Fibroblast of lung (primary cell): ENCODE measurements at places on chromosomes 2 and 18. TPM values are rescaled to one million over a fixed set of nuclear protein-coding genes. Genes with fewer than 3 reads are reported as not detected.

ORC2 gene
- total RNA-seq = 13.6 and 13.9 TPM in 2 replicates

ADGRF3 gene
- total RNA-seq = under 0.01 TPM in 1 of 2 replicates, not detected in the other

CYS1 gene
- 1.5 and 5.1 TPM in 2 replicates for total RNA-seq

MYL1 gene
- not detected in 2 replicates for total RNA-seq

MAP2 gene
- total RNA-seq = 15.7 and 51.0 TPM in 2 replicates

PARD3B gene
- 14.9 and 20.6 TPM in 2 replicates for total RNA-seq

COLEC11 gene
- 0.77 and 0.83 TPM in 2 replicates for total RNA-seq

ZC3H6 gene
- 4.4 and 6.6 TPM in 2 replicates for total RNA-seq

DNA sequence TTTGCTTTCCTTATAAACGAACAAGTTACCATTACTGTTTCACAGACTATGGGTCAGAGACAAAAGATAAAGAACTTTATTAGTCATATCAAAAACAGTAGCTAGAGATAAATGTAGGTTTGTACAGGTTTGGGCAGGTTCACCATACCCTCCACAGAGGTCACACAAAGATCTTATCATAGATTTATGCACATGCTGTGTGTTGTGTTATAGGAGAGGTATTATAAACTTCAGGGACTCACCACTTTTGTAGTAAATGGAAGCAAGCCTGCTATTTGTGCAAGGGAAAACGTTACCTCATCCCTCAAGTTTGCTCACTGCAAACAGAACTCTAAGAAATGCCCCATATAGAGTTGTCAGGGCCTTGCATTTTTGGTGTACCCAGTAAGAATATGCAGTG, 584.5 kb upstream of the LRRTM1 start:
- DNase-seq = no peak

DNA sequence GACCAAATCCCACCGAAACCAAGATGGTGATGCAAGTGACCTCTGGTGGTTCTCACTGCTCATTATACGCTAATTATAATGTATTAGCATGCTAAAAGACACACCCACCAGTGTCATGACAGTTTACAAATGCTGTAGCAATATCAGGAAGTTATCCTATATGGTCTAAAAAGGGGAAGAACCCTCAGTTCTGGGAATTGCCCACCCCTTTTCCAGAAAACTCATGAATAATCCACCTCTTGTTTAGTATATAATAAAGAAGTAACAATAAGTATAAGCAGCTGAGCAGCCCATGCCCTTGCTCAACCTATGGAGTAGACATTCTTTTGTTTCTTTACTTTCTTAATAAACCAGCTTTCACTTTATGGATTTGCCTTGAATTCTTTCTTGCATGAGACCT, 31.0 kb upstream of the FMNL2 start:
- DNase-seq = no peak

DNA sequence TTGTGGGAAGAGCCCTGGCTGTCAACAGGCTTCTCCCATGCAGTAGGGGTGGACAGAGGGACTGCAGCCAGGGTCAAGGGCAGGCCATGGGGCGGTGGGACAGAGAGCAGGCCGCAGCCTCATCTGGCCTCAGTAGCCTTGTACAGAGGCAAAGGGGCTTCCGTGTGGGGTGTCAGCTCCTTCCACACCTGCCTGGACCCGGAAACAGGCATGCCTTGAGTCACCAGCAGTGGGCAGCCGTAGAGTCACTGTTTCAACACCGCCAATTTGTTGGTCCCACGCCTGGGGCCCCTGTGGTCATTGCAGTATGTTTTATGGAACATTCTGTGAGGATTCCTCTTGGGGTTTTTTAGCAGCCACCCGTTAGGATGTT, 173.0 kb downstream of the SMAD7 start:
- DNase-seq = peak; percentile 28

GRCh38 chr2:218003981-218004419, 1.2 kb upstream of the TNS1 start:
- DNase-seq = peak; percentile 98

- no peak for DNase-seq
Observed at GRCh38 chr2:135052997-135053474, 944 bp downstream of the RAB3GAP1 start.

GRCh38 chr18:74870950-74871349, 273.3 kb downstream of the ZNF407 start:
- no peak for DNase-seq

DNA sequence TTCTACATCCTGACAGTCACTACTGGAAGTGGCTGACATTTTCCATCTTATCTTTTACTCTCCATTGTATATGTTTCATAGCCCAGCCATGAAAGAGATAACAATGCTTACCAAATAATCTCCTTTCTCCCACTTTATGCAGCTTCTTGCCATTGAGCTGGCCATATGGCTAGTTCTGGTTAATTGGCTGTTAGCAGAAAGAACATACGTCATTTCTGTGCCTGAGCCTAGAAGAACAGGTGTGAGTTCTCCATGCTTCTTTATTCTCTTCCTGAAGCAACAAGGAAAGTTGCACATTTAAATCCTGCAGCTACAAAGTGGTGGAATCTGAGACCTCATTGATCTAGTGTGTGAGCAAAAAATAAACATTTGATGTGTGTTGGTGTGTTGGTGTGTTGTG, 82.0 kb upstream of the FSHR start:
- DNase-seq = no peak

- peak; percentile 98 for DNase-seq
Observed at GRCh38 chr2:102258386-102259074, 52.8 kb upstream of the IL1RL1 start.

DNA sequence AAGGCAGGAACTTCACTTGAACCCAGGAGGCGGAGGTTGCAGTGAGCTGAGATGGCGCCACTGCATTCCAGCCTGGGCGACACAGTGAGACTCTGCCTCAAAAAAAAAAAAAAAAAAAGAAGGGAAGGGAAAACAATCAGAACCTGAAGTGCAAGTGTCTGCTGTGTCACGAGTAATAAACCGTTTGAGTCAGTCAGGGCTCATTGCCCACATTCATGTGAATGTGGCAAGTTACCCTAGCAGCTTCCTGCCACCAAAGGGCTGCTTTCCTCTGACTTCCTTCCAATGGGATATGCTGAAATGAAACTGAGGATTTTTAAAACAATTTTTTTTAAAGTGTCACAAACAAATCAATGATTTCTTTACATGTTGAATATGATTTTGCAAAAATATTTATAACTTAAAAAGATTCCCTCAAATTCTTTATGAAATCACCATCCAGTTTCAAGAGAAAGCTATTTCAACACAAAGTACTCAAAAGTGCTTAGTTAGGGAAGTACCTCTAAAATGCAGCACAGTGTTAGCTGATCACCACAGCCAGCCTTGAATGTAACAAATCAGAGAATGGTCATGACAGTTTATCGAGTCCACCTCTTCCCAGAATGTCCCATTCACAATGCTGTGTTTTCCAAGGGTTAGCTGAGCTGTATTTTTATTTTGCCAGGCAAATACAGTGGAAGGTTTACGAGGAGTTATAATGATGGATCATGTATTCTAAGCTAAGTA, 36.4 kb downstream of the WDSUB1 start:
- peak; percentile 74 for DNase-seq

DNA sequence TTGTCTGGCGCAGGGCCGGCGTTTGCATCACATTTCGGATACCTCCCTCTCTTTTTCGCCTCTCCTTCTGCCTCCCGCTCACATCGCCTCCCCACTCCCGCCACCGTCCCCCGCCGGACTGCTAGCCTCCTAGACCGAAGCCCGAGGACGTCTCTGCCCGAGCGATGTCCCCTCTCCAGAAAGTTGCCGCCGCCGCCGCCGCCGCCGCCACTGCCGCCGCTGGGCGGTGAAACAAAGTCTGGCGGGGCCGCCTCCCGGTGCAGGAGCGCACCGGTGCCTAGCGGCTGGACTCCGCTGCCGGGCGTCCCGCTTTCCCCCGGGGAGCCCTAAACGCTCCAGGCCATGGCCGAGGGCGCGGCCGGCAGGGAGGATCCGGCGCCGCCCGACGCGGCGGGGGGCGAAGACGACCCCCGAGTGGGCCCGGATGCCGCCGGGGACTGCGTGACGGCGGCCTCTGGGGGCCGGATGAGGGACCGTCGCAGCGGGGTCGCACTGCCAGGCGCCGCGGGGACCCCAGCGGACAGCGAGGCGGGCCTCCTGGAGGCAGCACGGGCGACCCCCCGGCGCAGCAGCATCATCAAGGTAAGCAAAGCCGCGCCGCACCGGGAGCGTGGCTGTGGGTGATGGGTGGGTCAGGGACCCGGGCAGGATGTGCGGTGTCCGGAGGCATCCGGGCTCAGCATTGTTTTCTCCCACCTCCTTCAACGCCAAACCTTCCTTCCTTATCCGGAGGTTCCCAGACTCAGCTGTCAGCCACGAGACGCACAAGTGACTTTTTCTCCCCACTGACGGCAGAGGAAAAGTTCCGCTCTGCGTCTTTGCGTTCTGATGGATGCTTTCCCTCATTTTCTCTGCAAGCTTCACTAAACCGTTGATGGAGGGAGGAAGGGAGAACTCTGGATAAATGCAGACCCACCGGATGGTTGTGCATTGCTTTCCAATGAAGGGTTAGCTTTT, 643 bp downstream of the PLCL1 start:
- DNase-seq = peak; percentile 14

DNA sequence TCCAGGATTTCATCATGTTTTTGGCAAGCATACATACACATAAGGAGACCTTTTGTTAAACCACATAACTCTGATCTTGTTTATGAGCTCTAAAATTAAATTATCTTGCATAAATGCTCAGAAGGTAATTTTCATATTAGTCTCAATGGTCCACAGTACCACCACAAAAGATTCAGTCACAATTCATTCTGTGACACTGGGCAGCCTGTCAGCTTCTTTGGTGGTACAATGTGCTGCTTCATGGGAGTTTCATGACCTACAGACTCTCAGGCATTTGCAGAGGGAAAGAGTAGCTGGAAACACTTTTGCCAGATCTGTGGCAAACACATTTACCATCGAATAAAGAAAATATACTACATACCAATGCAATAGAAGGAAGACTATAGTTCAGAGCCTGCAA, 51.3 kb upstream of the ZNF397 start:
- peak; percentile 63 for DNase-seq

DNA sequence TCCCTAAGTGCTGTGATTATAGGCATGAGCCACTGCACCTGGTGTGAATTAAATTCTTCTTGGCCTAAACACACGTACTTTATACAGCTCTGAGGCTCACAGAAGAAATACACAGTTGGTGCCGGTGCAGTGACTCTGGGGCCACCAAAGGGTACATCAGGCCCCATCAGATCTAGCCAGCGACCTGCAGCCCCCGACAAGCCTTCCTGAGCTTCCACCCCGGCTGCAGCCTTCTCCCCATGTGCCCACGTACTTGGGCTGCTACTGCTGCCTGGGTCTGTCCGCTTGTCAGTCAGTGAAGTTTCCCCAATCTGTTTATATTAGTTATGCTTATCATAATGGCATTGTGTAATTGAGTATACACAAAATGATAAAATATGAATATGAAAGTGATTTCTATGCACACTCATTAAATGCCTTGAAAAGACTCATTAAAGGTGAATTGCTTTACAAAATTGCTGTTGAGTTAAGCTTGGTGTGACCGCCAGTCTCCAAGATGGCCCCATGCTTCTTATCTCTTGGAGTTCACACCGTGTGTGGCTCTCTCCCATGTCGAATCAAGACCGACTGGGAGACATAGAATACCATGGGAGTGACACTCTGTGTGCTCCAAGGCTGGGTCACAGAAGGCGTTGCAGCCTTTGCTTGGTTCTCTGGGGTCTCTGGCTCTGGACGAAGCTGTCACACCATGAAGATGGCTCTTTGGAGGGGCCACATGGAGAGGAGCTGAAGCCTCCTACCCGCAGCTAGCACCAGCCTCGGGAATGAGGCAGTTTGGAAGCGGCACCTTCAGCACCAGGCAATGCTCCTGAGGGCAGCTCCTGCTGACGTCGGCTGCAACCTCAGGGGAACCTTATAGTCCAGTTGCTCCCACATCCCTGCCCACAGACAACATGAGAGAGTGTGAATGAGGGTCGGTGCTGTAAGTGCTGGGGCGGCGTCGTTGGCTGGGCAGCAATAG, 29.2 kb upstream of the HPCAL1 start:
- DNase-seq = no peak

- DNase-seq = no peak
Observed at GRCh38 chr2:124079045-124079444, 54.0 kb downstream of the CNTNAP5 start.

DNA sequence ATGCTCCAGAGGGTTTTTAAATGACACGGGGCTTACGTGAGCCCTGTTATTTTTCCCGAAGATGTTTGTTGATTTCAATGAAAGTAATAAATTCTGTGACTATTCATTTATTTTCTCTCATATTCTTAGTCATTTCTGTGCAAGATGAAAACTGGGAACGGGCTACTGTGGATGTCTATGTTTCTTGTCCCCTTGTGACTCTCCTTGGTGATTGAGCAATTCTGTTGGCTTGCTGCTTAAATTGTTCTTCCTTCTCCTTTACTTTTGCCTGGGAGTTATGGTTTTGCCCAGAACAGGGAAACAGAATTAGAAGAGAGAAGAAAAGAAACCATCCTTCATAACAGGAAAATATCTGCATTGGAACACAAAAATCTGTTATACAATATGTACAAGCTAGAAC, 508.2 kb upstream of the DSEL start:
- peak; percentile 28 for DNase-seq

DNA sequence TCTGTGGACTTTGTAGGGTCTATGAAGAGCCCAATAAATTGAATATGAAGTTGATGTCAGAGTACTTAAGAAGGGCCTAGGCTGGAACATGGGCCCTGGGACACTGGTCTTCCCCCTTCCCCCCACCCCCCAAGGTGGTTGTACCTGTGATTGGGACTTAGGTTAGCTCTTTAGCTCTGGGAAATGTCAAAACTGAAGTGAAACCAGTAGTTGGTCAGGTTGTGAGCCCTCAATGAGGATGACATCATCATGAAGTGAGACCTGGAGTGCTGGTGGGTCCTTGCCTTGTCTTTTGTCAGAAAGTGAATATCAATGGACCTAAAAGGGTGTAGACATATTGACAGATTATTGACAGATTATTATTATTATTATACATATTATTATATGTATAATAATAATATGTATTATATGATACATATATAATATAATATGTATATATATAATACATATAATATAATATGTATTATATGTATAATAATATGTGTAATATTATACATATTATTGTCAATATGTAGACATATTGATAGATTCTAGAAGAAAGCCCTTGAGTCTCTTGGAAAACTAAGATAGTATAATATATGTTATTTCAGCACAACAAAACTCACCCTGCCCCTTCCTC, 5.4 kb downstream of the MARS2 start:
- DNase-seq = no peak

DNA sequence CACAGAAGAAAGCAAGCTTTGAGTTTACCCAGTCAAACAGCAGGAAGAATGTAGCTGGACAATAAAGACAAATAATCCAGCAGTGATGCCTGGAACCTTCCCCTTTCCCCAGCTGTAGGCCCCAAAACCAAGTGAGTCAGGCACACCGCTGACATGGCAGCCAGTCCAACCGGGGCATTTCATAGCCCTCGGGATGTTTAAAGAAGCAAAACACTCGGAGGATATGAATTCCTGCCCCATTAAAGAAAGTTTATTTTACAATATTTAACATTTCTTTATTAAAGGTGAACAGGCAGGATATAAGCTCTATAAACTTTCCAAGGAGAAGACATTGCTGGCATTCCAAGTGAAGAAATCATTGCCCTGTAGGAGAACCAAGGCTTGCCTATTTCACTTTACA, 507.6 kb upstream of the TNP1 start:
- DNase-seq = peak; percentile 60
